ENCODE measurements at places on chromosomes 11 and 22.

DNA sequence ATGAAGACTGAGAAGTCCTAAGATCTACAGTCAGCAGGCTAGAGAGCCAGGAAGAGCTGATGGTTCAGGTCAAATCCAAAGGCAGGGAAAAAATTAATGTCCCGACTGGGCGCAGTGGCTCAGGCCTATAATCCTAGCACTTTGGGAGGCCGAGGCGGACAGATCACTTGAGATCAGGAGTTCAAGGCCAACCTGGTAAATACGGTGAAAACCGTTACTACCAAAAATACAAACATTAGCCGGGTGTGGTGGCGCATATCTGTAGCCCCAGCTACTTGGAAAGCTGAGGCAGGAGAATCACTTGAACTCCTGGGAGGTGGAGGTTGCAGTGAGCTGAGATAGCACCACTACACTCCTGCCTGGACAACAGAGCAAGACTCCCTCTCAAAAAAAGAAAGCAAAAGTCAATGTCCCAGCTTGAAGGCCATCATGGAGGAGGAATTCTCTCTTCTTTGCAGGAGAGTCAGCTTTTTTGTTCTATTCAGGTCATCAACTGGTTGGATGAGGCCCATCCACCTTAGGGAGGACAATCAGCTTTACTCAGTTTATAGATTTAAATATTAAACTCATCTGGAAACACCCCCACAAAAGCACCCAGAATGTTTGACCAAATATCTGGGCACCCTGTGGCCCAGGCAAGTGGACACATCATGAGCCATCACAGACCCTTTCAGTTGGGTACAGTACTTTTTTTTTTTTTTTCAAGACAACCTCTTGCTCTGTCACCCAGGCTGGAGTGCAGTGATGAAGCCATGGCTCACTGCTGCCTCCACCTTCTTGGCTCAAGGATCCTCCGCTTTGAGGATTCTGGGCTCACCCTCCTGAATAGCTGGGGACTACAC lies 4.3 kb upstream of the ZC3H7B start:
- DNase-seq = no peak

DNA sequence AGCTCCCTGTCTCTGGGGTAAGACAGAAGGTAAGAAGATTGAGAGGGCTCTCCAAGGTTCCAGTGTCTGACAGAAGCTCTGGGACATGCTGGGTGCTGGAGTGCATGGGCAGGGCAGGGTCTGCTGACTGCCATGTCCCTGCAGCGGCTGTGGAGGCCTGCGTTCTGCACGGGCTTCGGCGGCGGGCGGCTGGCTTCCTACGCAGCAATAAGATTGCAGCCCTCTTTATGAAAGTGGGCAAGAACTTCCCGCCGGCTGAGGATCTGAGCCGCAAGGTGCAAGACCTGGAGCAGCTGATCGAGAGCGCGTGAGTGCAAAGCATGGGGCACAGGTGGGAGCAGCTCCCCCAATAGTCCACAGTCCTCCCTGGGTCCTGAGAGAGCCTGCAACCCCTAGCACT lies 41.5 kb downstream of the SGSM1 start:
- no peak for DNase-seq

- DNase-seq = no peak
Observed at GRCh38 chr11:46020084-46020599, 97.7 kb downstream of the LARGE2 start.

GRCh38 chr11:50178737-50179136 lies 146.1 kb downstream of the OR4C45 start:
- no peak for DNase-seq

DNA sequence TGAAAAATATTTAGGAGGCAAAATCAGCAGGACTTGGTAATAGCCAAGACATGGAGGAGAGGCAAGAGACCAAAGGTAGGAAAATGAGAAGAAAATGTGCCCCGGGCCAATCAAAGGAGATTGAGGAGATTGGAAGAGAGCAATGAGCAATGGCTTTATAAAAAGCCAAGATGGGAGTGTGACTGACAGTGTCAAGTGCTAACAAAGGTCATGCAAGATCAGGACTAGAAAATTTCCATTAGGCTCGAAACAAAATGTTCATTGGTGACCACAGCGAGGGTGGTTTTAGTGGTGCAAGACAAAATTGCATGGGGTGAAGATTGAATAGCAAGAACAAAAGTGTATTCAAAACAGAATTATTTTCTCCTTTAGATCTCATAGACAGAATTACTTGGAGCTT lies 45.2 kb upstream of the TBCEL start:
- no peak for DNase-seq

- no peak for DNase-seq
Observed at GRCh38 chr11:47107744-47108143, 68.9 kb downstream of the ARFGAP2 start.

DNA sequence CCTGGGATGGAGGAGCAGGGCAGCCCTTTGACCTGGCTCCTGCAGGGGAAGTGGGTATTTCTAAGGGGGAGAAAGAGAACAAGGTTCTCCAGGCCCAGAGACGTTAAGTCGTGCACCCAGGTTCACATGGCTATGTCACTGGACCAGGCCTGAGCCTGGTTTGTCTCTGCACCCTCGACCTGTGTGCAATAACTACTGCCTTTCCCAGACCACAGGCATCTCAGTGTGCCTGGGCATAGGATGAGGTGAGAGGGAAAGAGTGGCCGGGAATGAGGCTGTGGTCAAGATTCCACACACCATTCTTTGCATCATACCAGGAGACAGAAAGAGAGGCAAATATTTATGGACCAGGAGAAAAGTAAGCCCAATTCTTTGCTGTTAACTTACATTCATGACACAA lies 66.8 kb downstream of the PRR5L start:
- peak; percentile 97 for DNase-seq

- no peak for DNase-seq
Observed at GRCh38 chr22:25551396-25551795, 13.1 kb upstream of the GRK3 start.

DNA sequence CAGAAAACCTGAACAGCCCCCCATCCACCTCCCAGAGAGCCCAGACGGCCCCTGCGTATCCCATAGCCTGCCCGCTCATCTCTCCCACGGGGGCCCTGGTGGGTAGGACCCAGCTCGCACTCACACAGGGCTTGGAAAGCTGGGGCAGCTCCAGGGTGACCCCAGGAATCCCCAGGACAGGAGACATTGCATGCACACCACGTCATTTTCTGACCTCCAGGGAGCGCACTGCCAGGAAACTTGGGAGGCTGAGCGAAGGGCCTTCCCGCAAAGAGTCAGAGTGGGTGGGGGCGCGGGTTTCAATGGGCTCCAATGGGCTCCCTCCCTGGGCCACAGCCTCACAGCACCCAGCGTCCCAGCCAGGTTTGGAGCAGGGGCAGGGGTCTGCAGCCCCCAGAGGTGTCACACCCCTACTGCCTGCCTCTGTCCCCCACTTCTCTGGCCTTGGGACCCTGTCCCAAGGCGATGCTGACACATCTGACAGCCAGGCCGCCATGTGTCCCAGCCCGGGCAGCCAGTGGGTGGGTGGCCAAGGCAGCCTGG lies 8.2 kb upstream of the SYT8 start:
- DNase-seq = peak; percentile 50

- DNase-seq = no peak
Observed at GRCh38 chr11:121606354-121606753, 153.6 kb upstream of the SORL1-AS1 start.

- no peak for DNase-seq
Observed at GRCh38 chr22:27542602-27543001, 259.0 kb downstream of the MN1 start.

DNA sequence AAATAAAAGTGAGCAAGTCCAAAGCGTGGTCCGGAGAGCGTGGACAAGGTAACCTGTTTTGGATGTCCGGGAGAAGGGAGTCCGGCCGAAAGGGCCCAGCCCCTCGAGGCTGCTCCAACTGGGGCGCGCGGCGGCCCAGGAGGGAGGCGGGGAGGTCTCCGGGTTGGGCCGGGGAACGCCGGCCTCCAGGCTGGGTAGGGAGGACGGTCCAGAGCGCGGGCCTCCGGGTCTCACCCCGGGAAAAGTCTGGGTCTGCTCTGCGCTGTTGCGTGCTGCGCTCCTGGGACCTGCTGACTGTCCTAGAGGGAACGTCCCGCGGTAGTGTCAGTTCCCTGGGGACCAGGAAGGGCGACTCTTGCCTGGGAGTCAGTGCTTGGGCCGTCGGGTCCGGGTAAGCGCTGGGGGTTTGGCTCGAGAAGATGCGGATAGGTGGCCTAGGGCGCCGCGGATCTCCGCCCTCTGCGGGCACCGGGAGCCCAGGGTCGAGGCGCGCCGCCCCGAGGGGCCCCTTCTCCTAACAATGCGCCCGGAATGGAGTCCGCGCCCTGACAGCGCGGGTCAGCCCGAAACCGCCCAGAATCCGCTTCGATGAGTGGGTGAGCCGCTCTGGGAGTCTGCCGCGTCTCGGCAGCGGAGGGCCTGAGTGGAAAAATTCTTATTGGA lies 988 bp upstream of the FLI1 start:
- DNase-seq = peak; percentile 37

DNA sequence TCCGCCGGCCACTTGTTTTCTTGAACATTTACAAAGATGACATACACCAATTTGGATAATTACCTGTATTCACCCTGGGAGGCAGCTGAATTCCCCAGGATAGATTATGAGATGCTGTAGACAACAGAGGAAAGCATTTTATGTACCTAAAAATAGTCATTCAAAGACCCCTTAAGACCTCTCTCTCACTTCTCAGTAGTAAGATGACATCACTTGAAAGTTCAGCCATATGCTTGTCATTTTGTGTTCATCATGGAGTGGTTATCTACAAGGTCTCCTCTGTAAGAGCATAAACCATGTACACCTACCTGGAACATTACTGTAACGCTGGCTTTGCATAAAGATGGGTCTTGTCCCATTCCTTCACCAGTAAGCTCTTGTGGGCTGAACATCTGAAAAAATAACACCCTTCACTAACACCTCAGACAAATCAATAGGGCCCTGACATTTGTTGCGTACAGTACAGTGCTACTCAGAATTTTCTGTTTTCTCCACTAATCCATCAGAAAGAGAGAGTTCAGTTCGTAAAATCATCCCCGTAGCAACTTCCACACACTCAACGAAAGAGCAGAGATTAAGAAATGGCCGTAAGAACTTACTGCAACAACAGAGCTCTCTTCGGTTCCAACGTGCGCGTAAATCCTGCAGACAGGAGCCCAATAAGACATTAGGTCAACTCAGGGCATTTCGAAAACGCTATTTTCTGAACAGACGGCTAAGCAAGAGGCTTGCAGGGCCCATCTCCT lies 15.6 kb upstream of the WDR74 start:
- DNase-seq = no peak

DNA sequence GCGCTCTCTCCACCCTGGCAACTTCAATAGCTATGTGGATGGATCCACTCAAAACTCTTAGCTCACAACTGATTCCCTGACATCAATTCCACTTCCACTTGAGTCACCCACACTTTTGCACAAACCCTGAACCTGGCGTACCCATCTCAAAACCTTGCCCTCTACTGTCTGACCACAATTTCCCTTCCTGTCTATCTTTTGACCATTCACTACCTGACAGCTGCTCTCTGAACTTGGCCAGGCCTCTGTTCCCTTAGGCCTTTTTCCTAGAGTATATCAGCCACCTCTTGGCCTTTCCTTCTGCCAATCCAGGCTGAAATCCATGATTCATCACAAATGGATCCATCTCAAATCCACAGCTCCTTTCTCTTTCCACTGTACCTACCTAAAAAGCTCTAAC lies 106.0 kb downstream of the RPL27A start:
- DNase-seq = no peak

DNA sequence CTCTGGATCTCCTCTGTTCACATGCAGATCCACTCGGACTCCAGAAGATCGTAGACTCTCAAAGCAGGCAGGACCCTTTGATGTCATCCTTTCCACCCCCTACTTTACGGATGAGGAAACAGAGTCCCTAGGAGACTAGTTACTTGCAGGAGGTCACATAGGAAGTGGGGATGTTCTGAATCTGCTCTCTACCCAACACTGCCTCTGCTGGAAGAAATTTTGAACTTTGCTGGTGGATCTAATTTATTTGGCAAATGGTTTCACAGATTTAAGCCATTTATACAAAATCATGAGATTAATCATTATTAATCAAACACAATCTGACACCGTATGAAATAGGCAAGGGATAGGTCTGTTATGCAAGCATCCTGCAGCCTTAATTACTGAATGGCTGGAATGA lies 55.0 kb upstream of the USP47 start:
- DNase-seq = peak; percentile 27

DNA sequence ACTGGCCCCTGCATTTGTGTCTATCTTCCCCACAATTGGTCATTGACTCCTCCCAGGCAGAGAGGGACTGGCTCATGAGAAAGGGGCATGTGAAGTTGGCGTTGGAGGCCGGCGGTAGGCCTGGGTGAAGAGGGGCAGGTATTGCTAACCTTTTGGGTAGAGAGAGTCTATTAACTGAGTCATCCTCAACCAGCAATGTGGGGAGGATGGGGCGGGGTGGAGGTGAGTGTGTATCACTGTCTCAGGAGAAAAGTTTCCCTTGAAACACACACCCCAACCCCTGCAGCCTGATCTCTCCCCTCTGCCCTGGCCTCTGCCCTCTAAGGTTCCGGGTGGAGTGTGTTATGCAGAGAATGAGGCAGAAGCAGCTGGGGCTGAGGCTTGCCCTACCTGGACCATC lies 60.1 kb upstream of the PHF21B start:
- DNase-seq = no peak

GRCh38 chr11:123511037-123511870 lies 81.2 kb downstream of the GRAMD1B start:
- DNase-seq = peak; percentile 81

DNA sequence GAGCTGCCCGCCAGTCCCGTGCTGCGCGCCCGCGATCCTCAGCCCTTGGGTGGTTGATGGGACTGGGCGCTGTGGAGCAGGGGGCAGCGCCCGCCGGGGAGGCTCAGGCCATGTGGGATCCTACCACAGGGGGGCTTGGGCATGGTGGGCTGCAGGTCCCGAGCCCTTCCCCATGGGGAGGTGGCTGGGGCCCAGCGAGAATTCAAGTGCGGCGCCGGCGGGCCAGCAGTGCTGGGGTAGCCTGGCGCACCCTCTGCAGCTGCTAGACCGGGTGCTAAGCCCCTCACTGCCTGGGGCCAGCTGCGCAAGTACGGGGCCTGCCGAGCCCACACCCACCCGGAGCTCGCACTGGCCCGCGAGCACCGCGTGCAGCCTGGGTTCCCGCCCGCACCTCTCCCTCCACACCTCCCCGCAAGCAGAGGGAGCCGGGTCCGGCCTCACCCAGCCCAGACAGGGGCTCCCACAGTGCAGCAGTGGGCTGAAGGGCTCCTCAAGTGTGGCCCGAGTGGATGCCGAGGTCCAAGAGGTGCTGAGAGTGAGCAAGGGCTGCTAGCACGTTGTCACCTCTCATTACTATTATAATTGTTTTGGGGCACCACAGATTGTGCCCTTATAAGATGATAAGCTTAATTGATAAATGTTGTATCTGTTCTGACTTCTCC lies 333.2 kb downstream of the CASP12 start:
- DNase-seq = no peak

GRCh38 chr11:9396752-9397151 lies 12.3 kb downstream of the IPO7 start:
- no peak for DNase-seq

DNA sequence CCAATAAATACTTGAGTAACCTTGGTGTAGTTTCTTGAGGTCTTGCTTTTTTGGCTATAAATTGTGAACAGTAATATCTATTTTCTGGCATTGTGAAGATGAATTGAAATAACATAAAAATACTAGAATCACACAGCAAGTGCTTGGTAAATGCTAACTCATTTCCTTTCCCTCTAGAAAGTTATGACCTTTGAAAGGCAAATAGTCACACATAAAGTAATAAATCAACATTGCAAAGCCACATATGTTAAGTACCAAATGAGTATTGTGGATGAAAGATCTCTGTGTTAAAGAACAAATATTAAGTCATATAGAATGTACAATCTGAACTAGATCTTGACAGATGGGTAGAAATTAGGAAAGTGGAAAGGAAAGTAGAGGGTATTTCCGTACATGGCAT lies 559.6 kb upstream of the CCDC90B start:
- DNase-seq = no peak

- no peak for DNase-seq
Observed at GRCh38 chr11:66685276-66686099, 7.8 kb upstream of the RBM4B start.
